ENCODE measurements at places on chromosomes 2 and 18.
A peak's percentile ranks its signal among the peaks of the same experiment; 100 is the strongest.

GRCh38 chr2:62460175-62460574 lies 45.8 kb downstream of the TMEM17 start:
- peak; percentile 28 for DNase-seq

DNA sequence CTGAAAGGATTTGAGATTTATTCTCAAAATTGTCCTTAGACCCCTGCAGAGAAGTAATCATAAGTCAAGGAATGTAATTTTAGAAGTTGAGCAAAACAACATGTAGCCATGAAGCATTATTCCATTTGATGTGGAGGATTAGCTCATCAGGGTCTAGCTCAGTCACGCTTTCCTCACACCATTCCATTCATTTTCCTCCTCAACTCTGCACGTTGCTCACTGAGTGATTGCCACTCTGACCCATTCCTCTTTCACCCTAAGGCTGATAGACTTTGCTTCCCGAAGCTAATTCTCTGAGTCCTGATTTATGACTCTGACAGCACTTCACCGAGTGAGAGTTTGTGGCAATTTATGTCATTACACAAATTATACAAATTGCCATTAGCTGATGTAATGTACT lies 820.6 kb upstream of the PIK3C3 start:
- no peak for DNase-seq

- peak; percentile 25 for DNase-seq
Measured at GRCh38 chr18:46414863-46415262, 242.2 kb downstream of the LOXHD1 start.

- DNase-seq: no peak
Measured at GRCh38 chr2:72846171-72847095, 20.6 kb upstream of the EXOC6B start.

DNA sequence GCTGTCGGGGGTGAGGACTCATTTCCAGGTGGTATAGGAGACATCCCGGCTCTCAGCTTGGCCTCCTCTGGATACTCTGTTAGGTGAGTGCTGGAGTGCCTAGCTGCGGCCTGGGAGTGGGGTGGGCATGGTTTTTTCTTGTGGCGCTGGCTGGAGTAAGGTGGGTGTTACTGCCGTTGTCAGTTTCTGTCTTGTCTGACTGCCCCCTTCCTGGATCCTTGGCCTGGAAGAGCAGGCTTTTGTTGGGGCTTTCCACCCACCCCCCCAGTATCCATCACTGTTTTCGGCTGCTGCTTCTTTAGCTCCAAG lies 69.2 kb downstream of the DGKD start:
- DNase-seq: no peak

DNA sequence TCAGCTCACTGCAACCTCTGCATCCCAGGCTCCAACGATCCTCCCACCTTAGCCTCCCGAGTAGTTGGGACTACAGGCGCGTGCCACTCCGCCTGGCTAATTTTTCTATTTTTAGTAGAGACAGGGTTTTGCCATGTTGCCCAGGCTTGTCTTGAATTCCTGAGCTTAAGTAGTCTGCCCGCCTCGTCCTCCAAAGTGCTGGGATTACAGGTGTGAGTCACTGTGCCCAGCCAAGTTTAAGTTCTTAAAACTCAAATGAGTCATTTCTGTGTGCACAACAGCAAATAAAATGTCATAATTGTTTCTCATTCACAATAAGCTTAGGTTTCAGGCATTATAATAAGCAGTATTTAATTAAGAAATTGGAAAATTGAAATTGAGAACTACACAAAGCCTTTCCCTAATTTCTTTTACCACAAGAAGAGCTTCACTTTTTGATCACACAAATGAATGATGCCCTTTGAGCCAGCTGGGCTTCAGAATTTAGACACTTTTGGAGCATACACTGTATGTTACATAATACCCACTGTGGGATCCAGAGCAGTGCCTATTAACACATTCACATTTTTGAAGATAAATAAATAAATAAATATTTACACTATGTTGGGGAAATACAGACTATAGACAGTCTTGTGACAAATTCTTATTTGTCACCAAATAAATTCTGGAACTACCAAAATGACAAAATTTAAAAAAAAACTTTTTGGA lies 8.6 kb upstream of the ME2 start:
- no peak for DNase-seq

GRCh38 chr2:1581965-1582625 lies 162.2 kb downstream of the PXDN start:
- no peak for DNase-seq

DNA sequence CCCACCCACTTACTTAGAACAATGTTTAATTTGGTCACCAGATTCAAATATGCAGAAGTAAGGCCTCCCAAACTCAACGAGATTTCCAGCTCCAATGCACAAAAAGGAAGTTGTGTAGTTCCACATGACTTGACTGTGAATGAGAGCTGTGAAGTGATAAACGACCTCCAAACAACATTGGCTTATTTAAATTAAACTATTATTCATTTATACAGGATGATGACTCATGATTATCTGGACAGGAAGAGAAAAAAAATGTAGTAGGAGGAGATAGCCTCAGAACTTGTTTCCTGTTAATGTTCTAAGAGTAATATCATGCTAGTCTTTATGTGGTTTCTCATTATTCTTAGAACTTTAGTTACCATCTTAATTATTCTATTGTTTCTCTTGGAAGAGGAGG lies 237.3 kb downstream of the C1D start:
- DNase-seq: no peak

- DNase-seq: no peak
Measured at GRCh38 chr2:72415781-72416475, 268.3 kb upstream of the CYP26B1 start.

DNA sequence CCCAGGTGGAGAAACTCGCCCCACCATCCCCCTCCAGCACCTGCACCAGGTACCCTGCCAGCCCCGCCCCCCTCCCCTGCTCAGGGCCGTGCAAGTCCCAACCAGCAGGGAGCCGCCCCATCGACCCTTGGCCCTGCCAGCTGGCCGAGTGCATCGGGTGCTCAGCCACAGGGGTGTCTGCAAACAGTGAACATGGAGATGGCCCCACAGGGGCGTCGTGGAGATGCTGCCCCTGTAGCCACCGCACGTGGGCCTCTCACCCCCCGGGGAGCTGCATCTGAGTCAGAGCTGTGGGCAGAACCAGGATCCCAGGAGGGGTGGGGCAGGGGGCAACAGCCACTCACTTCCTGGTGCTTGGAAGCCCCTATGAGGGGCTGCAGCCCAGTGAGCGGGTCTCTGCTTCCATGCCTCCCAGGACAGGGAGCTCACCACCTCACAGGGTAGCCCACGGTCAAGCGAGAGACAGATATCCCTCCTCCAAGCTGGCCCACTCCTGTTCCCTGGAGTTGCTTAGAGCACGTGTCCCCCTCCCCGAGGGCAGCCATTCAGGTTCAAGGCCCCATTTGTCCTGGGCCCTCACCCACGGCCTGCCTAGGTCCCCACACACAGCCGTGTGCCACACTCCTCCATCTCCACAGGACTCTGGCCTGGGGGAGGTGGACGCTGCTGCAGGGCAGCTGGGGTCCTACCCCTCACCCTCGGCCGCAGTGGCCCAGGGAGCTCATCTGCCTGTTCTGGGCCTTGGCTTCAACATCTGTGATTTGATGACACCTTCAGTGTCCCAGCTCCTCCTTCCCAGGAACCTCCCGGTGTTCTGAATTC lies 1.1 kb upstream of the MAB21L4 start:
- peak; percentile 93 for DNase-seq

GRCh38 chr2:59677158-59677557 lies 876.3 kb downstream of the BCL11A start:
- no peak for DNase-seq
